ENCODE measurements at places on chromosomes 3 and 15.
A peak's percentile ranks its signal among the peaks of the same experiment; 100 is the strongest.

DNA sequence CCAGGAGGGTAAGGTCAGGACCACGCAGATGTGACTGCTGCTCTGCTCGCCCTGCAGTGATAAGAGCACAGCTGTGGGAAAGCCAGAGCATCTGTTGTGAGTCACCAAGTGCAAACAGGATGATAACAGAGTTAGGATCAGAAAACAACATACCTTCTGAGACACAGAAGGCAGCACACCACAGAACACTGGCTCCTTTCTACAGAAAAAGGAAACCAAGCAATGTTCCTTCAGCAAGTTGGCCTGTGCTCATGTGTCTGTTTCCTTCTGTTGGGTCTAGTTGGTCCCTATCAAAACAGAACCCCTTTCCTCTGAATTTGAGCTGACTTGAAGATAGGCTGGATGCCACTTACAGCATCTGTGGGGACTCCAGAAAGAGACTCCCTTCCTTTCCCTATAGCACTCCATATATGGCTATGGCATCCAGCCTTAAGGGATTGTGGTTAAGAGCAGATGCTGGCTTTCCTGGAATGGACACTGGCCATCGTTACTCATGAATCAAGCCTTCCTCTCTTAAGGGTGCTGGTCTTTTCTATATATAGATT is 440.7 kb upstream of the THBS1 start:
- no peak for DNase-seq

DNA sequence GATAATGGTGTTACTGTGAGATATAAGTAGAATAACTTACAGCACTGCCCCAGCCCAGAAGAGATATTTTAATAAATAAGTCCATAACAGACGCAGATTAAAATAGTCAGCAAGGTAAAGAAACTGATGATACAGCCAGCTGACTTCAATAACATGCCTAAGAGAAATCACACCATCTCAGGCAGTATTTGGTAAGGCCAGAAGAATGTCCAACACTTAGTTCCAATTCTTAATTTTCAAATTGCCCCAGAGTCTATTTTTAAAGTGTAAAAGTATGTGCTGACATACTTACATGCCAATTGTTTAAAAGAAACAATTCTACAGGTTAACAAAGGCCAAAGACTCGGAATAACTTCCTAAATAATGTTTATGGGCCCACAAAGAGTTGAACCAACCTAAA is 1.6 kb downstream of the GNB4 start:
- no peak for DNase-seq

GRCh38 chr3:69297501-69297900 is 88.4 kb downstream of the FRMD4B start:
- no peak for DNase-seq

- DNase-seq, result no peak
Observed at GRCh38 chr3:108242776-108243175, 20.6 kb upstream of the IFT57 start.

GRCh38 chr3:46027736-46028397 is 584 bp upstream of the XCR1 start:
- no peak for DNase-seq

DNA sequence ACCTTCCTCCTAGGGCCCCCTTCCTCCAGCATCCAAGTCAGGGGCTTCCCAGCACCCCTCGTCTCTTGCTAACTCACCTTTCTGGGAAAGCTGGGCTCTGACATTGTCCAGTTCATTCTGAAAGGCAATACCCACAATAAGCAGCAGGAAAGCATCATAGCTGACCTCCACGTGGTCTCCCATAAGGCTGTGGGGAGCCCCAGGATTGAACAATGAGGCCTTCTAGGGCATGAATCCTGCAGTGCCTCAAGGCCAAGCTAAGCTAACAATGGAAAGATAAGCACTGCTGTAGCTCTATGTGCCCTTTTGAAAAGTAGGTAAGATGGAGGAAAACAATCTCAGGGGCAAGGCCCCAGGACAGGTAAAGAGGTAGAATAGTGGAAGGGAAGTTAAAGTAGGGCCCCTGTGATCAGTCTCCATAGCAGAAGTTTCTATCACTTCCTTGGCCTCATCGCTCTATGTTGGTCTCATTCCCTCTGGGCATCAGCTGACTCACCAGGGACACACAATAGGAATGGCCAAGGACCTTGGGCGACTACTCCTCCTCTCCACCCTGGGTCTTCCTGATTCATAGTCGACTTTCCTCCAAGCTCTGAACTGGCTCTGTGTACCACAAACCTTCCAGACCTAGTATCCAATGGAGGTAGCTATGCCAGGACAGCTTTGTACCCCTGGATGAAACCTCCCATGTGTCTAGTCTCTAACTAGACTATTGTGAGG is 11.7 kb downstream of the TRAIP start:
- DNase-seq, result no peak

DNA sequence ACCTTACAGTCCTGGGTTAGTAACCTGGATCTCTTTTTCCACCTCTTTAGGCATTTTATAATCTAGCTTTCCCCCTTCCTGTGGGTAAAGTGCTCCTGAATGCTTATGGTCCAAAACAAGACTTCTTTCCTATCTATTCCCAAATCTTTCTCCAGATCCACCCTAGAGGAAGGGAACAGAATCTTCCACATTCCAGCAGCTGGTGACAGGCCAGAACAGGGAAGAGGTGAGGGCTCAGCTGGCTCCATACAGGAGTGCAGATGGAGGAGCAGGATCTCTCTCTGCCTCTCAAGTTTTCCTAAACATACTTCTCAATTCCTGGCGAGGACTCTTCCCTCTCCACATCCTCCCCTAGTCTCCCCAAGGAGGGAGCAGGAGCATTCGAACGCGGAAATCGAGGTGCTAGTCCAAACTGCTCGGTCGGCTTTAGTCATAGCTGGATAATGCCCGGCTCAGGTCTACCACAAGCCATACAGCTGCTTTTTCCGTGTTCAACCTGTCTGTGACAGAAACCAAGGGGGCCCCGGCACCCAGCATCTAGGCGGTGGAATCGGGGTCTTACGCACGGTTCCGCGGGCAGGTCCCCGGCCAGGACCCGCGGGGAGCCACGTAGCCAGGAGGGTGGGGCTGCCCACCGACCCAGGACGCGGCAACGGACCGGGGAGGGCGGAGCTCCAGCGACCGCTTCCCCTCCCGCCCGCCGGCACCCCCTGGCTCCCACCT is 4.0 kb downstream of the RASSF1 start:
- no peak for DNase-seq

GRCh38 chr3:41237907-41238306 is 38.6 kb downstream of the CTNNB1 start:
- DNase-seq, result no peak

GRCh38 chr3:52484680-52485461 is 10.3 kb upstream of the STAB1 start:
- DNase-seq, result no peak

- DNase-seq, result peak; percentile 36
Observed at GRCh38 chr3:196969660-196970546, 1.3 kb upstream of the PIGZ start.

GRCh38 chr3:181727341-181728032 is 15.8 kb downstream of the SOX2 start:
- no peak for DNase-seq

DNA sequence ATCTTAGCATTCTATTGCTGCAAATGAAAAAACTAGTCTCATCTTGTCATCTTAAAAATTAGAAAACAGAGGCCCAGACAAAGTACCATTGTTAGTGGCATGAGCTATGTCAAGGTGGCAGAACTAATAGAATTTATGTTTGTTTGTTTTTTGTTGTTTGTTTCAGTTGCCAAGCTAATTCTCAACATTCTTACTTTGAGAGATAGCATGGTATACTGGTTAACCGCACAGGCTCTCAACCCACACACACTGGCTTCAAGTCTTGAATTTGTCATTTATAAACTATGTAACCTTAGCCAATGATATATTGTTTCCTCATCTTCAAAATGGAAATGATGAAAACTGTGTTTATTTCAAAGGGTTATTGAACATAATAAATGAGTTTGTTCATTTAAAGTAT is 367.6 kb upstream of the PLSCR5 start:
- DNase-seq, result no peak

All from activated CD8-positive, alpha-beta memory T cell treated with anti-CD3 and anti-CD28 coated beads for 4 hours (primary cell).